ENCODE measurements at places on chromosomes 3 and 15.
A peak's percentile ranks its signal among the peaks of the same experiment; 100 is the strongest.

- no peak for DNase-seq
Measured at GRCh38 chr3:113086560-113087461, 96.0 kb downstream of the GTPBP8 start.

- DNase-seq = no peak
Measured at GRCh38 chr15:77123854-77124253, 52.9 kb upstream of the TSPAN3 start.

GRCh38 chr15:95609096-95609495 is 721.4 kb upstream of the NR2F2 start:
- DNase-seq = no peak

DNA sequence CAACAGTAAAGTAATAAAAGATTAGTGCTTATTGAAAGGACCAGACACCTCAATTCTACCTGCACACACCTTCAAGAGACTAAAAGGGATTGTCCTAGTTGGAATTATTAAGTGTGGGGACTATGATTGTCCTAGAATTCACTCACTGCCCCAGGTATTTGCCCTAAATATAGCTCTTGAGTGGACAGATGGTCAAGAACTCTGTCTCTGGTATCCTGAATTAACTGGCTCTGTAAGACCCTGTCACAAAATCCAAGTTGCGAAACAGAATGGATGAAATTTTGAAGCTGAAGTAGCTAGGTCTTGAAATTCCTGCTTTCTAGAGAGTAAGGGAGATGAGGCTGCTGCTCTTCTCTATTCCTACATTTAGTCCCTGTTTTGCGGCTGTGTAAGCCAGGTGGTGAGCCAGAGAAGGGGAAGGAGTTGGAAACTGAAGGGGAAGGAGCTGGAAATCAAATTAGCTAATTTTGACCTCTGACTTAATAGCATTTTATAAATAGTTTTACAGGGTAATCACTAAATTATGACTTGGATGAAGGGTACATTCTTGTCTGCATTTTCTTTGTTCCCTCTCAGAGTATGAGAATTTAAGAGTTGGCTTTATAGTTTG is 34.5 kb downstream of the KBTBD12 start:
- DNase-seq = no peak

DNA sequence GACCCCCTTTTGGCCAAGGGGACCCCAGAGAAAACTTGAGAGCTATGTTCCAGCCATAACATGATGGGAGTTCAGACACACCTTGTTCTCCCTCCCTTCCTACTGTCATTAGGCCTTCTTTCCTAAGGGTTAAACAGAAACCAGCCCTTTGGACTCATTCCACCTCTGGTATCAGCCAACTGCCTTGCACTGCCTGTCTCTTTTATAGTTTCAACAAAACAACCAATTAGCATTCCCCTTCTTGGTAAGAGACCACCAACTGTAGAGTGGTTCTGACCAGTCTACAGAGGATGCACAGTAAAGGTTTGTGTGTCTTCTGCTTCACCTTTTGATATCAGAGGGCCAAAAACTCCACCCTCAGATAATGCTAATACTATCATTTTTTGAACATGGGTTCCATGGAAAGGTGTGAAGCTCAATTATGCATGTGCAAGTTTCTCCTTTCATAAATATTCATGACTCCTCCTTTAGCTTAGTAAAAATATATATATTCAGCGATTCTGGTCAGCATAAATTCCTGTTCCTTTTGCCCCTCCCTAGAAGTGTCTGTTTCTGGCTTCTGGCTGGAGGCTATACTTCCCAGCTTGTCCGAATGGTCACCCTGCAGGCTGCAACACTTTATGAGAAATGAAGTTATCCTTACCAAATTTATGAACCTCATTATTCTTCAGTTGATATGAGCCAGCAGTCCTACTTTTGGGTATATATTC is 55.9 kb downstream of the SERP1 start:
- DNase-seq = no peak

GRCh38 chr15:66253418-66254088 is at the start of gene MEGF11:
MEGF11 (minus strand) TSS chr15:66253750; CDS start chr15:66128403, 125,347 bp downstream.
- DNase-seq = no peak

GRCh38 chr3:105387122-105387751 is 20.5 kb downstream of the ALCAM start:
- DNase-seq = no peak

DNA sequence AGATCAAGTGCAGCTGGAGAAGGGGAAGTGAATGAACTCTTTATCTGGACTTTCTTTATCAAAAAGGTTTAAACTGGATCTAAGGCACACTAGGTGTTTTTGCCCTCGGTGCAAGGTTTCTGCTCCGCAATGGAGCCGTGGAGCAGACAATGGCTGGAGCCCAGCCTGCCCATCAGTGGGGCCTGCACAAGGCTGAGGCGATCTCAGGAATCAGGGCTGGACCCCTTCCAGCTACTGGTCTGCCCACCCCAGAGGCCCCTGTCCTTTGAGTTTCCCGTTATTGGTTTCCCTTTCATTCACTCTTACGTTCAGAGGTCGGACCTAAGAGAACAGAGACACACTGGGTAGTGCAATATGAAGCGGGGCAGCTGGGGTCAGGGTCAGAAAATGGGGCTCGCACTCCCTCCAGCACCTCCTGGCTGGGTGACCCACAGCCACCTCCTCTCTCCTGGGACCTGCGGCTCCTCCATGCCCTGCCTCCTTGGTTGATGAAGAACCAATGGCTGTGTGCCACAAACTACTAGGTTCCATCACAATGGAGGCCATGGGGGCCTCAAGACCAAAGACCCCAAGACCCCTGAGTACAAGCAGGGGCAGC is 164.6 kb downstream of the CHSY1 start:
- no peak for DNase-seq

DNA sequence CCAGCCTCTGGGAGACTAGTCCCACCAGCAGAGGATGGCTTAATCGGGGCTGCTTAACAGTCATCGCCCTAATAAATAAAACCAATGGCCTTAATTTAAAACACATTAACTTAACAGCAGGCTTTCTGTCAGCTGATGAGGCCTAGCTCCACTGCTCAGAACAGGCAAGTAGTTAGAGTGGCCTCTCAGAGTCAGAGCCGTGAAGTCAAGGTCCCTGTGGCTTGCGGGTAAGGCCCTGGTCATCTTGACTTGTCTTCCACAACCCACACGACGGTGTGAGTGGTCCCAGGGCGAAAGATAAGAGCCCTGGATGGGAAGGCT is 11.8 kb downstream of the XXYLT1 start:
- peak; percentile 63 for DNase-seq

- no peak for DNase-seq
Measured at GRCh38 chr15:81002331-81003096, 1.8 kb downstream of the TLNRD1 start.

- no peak for DNase-seq
Measured at GRCh38 chr15:28907338-28907960, 21.7 kb downstream of the APBA2 start.

DNA sequence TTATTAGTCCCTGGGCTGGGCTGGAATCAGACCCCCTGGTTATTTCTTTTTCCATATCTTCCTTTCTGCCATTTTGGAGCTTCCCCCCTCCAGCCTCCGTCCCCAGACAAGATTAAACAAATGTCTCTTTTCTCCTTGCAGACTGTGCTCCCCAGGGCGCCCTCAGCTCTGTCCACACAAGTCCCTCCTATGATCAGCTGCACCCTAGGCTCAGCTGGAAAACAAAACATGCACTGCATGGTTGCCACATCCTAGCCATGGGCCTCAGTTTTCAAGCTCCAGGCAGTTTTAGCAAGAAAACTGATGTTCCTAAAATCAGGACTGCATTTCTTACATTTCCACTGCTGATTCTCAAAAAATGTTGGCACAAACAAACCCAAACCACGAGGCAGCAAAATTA is 23.5 kb upstream of the RFTN1 start:
- DNase-seq = no peak

DNA sequence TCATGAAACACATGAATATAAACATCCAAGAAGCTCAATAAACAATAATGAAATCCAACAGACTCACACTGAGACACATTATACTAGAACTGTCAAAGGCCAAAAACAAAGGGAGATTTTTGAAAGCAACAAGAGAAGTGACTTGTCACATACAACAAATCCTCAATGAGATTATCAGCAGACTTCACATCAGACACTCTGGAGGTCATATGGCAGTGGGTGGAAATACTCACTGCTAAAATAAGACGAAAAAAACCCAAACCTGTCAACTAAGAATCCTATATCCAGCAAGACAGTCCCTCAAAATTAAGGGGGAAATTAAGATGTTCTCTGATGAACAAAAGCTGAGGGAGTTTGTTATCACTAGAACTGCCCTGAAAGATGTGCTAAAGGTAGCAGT is 125.4 kb upstream of the MELTF start:
- no peak for DNase-seq

DNA sequence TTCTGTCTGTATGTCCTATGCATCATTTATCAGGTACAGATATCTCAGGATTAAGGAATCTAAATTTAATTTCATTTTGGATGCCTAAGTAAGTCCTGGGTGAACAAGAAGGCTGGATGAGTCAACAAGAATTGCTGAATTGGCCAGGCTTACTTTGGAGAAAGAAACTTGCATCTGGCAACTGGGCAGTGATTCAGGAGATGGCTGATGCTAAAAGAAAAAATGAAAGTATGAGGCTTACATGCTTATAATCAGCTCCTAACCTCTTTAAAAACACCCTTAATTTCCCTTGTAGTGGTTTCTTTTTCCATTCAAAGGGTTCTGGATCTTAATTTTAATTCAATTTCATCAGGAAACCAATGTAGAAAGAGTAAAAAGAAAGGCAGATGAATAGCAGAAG is 228.8 kb upstream of the PEX5L start:
- DNase-seq = no peak

DNA sequence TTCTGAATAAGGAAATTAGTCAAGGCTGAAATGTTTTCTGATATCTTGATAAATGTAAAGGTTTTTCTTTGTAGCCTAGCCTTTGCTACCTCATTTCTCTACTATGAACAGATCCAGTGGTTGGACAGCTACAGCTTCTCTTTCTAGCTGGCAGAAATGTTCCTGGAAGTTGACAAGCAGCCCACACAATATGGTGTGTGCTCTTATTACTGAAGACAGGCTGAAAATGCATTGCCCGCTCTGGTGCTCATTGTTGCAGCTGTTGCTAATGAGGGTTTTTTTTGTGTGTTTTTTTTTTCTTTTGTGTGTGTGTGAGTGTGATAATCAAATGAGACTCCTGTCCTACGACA is 844.3 kb upstream of the SEMA6D start:
- no peak for DNase-seq

All from GDM1 (cell line).